EH (cell line): ENCODE measurements at places on chromosomes 2 and 18.

DNA sequence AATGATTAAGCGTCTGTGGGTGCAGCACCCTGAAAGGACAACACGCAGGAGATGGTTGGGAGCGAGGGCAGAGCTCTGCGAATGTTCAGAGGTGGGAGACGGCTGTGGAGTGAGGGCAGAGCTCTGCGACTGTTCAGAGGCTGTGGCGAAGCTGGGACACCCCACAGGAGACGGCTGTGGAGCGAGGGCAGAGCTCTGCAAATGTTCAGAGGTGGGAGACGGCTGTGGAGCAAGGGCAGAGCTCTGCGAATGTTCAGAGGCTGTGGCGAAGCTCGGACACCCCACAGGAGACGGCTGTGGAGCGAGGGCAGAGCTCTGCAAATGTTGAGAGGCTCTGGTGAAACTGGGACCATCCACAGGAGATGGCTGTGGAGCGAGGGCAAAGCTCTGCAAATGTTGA is 40.0 kb upstream of the SNTG2 start:
- DNase-seq: no peak

DNA sequence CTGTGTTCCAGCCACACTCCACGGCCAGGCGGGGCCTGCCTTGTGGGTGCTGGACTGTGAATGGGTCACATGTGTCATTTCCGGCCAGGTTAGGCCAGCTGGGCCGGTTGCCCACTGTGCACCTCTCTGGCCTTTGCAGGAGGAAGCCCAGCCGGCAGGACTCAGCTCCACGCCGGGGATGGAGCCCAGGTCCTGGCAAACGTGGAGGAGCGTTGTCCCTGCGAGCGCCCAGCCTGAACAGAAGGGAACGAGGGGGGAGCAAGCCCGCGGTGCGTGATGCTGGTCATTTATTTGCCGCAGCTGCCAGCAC is 152.9 kb downstream of the PXDN start:
- no peak for DNase-seq

- no peak for DNase-seq
These were observed 204.5 kb upstream of the ARL4C start for GRCh38 chr2:234701421-234701820.

DNA sequence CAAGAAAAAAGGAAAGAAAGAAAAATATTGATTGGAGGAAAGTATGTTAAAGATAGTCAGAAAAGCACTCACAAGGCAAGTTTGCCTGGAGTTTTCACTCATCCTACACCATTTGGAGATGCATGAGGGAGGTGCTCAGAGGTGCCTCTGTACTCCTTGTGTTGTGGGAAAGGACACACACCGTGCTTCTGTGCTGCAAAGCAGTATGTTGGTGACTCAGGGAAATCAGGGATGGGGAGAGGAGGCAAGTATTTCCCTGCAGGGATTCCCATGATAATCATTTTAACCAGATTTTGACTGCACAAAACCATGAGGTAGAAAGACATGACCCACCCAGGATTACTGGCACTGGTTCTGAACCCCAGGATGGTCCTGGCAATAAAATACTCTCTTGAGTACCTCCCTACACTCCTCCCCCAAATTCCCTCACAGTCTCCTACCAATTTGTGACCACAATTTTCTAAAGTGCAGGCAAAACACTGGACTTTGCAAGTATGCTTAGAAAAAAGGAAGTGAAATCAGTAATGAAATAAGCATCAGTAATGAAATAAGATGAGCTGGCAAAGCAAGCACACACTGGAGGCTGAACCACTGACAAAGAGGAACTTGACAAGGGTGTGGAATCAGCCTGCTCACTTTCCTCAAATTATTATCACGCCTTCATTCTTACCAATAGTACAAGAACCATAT is 155.5 kb upstream of the ACVR2A start:
- DNase-seq: no peak

- DNase-seq: no peak
These were observed 231.7 kb downstream of the FSIP2 start for GRCh38 chr2:185970148-185970852.

DNA sequence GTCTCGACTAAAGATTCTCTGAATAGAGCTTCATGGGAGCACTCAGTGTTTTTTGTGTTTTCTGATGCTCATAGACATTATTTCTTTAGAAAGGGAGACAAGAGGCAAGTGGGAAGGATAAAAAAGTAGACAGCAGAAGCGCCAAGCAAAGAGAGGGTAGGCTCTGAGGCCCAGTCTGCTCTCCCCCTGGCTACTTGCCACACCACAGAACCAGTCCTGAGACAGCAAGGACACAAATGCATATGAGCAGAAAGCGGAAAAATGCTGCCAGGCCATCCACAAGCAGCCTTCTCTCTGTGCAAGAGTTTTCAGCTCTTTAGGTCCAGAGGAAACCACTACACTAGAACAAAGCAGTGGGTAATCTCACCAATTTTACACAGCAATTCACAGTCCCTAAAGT is 285.4 kb downstream of the ZNF521 start:
- DNase-seq: peak; percentile 9

GRCh38 chr2:70044290-70045040 is 42.8 kb upstream of the PCBP1 start:
- DNase-seq: no peak

GRCh38 chr2:157899125-157899839 is 23.2 kb upstream of the ACVR1 start:
- DNase-seq: no peak

GRCh38 chr2:85215448-85216401 is 82.5 kb downstream of the TCF7L1 start:
- DNase-seq: peak; percentile 96

DNA sequence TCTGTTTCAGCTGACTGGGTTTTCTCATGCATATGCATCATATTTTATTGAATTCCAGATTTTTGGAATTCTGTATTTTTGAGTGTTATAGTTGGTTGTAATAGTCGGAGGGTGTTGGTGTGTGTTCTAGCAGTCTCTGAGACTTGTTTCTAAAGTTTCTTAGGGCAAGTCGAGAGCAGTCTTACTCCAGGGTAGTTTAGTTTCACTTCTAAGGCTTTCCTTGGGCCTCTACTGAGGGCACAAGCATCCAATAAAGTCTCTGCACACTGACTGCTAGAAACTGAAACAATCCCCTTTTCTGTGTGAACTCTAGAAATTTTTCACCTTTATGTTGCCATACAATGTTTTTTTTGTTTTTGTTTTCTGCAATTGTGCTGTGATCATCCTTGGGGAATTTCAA is 663.7 kb upstream of the LRATD1 start:
- no peak for DNase-seq

GRCh38 chr2:227783404-227784138 is 30.1 kb upstream of the CCL20 start:
- DNase-seq: no peak

- no peak for DNase-seq
These were observed 184.8 kb upstream of the CRIM1 start for GRCh38 chr2:36170805-36171204.

DNA sequence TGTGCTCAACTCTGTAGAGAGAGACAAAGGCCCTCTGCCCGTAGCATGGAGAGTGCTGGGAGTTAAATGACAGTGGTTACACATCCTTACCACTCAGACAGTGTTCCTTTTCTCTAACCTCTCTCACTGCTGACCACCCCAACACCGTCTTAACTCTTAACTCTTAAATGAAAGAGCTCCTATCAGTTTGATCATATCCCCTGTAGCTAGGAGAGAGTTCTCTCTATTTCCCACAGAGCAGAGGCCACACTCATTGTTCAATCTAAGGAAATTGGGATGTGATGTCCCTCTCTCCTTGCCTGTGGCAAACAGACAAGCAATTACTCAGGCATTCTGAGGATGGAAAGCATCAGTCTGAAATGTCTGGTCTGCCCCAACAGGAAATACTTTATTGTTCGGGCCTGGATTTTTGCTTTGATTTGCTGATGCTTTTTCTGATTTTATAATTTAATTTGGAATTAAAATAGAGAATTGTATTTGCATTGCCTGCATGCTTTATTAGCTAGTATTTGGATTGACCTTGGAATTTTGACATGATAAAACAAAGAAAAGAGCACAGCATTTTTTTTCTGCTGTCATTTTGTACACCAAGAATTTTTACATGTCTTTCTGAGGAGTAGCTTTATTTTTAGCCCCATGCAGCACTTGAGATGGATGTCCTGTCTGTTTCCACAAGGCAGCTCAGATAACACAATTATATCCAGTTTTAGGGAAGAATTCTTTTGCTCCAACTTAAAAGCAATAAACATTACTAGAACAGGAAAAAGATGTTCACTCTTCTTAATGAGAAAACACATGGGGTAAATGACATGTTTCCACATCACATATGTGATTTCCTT is 27.7 kb upstream of the IER3IP1 start:
- DNase-seq: peak; percentile 19

GRCh38 chr2:85662899-85663593 is 5.0 kb downstream of the SFTPB start:
- peak; percentile 92 for DNase-seq

GRCh38 chr2:106575955-106576354 is 88.8 kb downstream of the CD8B2 start:
- peak; percentile 49 for DNase-seq

DNA sequence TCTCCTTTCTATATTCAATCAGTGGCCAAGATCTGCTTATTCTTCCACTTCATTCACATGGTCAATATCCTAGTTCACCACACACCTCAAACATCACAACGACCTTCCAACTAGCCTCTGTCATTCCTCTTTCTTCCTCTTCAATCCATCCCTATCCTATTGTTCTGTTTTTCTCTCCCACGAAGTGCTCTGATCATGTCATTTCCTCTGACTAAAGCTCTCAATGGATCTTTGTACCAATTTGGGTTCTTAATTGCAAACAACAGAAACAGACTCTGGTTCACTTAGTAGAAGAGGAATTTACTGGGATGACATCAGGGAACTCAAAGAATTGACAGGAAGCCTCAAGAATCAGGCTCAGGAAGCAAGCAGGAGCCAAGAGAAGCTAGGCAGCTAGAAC is 23.5 kb downstream of the WNT10A start:
- no peak for DNase-seq

GRCh38 chr2:20608666-20609348 is 42.1 kb downstream of the HS1BP3 start:
- DNase-seq: no peak

DNA sequence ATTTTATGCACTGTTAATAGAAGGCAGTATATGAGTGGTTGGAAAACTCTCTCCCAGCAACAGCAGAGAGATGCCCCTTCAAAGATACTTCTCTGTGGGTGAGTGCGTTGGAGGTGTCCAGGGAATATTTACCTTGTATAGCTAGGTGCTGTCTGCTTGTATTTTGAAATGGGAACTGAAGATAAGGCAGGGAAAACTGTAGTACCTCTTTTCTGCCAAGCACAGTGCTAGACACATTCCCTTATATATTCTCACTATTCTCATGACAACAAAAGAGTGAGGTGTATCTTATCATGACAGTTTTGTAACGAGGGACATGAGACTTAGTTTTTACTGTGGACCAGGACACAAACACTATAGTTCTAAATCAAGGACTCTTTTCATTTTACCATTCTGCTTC is 2.1 kb downstream of the TTC39C start:
- peak; percentile 34 for DNase-seq

- no peak for DNase-seq
These were observed 52.3 kb upstream of the SNTG2 start for GRCh38 chr2:898319-898718.

DNA sequence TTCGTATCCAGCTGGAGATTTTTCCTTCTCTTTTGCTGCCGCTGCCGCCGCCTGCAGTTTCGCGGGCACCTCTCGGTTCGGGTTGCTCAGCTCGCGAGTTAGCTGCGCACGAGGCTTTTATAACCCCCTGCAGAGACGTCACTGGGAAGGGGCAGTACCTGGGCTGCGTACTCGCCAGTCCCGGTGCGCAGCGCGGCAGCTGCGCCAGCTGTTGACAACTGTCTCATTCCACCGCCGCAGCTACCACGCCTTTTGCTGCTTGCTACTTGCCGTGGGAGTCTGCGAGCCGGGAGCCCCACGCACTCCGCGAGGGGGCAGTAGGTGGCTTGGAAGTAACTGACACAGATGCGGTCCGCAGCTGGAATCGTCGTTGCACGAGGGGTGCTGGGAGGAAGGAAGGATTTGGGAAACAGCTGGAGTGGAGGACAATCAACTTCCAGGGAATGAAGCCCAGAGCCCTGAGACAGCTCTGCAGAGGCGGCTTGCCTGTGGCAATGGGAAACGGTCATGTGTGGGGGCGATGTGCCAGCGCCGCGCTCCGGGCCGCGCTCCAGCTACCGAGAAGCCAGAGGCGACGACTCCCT is at the start of gene TACR1:
Gene TACR1, minus strand, starts transcription at position 93 of the 584 bp plus-strand sequence. CDS start 586 bp downstream, outside the sequence.
- peak; percentile 74 for DNase-seq

GRCh38 chr2:84320940-84321339 is 138.1 kb downstream of the SUCLG1 start:
- DNase-seq: no peak

GRCh38 chr2:107128381-107128780 is 242.4 kb upstream of the ST6GAL2 start:
- DNase-seq: no peak

DNA sequence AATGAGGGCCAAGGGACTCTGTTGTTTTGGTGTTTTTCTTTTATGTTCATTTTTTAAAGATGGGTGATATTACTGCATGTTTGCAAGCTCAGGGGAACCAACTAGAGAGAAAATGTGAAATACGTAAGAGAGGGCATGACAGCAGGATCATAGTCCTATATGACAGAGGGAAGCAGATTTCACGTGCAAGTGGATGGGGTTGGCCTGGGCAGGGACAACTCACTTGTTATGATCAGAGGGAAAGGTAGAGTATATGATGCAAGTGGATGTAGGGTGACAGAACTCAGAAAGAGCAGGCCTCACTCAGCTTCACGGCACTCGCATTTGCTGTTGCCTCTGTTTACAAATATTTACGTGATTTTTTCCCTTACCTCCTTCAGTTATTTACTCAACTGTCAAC is 67.0 kb downstream of the OLA1 start:
- DNase-seq: no peak

DNA sequence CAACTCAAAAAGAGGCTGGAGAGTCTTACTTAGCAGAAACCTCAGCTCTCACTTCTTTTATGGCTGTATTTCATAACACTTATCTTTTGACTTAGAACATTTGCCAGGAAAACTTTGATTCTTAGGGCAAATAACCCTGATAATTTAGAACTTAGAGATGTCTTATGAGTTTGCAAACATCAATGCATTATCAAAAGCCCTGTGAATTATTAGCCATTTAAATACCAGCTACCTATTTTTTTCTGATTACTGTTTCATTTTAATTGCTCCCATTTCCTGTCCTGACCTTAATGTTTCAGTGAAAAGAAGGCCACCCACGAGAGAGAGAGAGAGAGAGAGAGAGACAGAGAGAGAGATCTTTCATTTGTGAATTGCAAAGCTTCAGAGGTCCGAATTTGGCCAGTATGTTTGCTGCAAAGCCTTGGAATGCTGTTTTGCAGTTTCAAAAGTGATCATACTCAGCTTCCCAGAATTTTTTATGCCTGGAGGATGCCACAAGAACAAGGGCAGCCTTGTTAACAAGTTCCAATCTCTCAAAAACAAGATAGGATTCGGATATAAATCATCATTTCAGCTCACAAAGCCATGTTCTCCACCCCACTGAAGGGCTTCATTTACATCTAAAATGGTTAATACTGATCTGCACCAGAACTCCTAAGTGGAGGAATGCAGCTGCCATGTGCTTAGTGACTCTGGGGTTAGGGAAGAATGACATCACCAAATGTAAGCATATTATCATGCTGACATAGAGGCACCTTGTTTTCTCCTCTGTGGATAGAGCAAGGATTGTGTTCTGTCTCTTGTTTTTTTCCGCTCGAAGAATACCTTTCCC is 478.2 kb downstream of the ARHGAP15 start:
- DNase-seq: peak; percentile 33
